ENCODE measurements at places on chromosomes 7 and 10. TPM values are rescaled to one million over a fixed set of nuclear protein-coding genes. Genes with fewer than 3 reads are reported as not detected.

GRCh38 chr10:69179089-69179742 is 818 bp upstream of the SUPV3L1 start:
- no peak for DNase-seq

GRCh38 chr10:10320956-10321355 is 696.7 kb upstream of the CELF2 start:
- no peak for DNase-seq

- no peak for DNase-seq
Observed at GRCh38 chr7:139061416-139061815, 25.6 kb upstream of the ZC3HAV1L start.

KLHL7 gene
- total RNA-seq: 45.6 TPM

DRGX gene
- 0.18 TPM for total RNA-seq

All from neural crest cell (in vitro differentiated cells).